ENCODE measurements at places on chromosomes 4 and X.

DNA sequence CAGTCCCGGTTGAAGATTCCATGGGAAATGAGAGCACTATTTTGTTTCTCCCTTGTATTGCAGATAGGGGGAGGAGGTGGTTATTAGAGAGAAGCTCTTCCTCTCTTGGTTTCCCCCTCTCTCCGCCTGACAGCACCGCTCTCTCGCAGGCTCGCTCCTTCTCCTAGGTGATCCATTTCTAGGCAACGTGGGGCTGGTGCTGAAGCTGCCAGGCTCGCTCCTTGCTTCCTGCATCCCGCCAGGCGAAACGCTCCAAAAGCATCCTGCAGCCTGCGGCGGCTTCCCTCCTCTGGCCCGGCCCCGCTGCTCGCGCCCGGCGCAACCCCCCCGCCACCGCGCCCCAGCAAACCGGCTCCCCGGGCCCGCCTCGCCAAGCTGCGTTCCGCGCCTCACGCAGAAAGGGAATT lies at the start of gene GRID2:
GRID2 (plus strand) TSS at position 346 of the 407 bp plus-strand sequence.
- DNase-seq = peak; percentile 16

GRCh38 chrX:9816084-9816700 lies 30.0 kb downstream of the SHROOM2 start:
- DNase-seq = no peak

DNA sequence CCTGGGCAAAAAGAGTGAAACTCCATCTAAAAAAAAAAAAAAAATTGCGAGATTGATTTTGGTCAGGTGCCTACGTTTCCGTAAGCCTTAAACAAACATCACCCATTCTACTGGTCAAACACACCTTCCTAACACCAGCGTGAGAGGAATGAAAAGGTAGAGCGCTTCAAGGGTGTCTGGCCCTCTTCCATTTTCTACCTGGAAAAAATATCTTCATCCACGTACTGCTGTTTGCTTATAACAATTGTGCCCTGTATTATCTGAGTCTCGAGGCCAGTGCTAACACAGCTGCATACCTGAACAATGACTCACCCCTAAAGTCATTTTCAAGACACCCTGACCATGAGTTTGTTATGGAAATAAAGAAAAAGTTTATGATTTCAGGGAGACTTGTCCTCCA lies 13.9 kb downstream of the TMSB4X start:
- no peak for DNase-seq

DNA sequence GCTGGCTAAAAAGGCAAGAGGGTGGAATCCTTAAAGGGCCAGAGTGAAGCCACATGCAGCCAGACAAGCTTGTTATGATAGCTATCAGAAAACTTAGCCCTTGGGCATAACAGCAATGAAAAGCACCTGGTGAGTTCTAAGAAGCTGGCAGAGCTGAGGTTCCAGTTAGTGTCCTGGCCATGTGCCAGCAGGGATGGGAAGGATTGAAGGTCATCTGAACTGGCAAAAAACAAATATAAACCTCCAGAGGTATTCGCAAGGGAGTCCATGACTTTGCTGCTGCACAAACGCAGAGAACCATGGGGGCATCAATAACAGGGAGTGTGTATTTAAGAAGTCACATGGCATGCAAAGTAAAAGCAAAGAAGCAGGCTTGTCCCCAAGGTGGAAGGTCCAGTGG lies 208.9 kb downstream of the FAM47A start:
- no peak for DNase-seq

- DNase-seq = no peak
Measured at GRCh38 chrX:720825-721224, 90.2 kb downstream of the SHOX start.

DNA sequence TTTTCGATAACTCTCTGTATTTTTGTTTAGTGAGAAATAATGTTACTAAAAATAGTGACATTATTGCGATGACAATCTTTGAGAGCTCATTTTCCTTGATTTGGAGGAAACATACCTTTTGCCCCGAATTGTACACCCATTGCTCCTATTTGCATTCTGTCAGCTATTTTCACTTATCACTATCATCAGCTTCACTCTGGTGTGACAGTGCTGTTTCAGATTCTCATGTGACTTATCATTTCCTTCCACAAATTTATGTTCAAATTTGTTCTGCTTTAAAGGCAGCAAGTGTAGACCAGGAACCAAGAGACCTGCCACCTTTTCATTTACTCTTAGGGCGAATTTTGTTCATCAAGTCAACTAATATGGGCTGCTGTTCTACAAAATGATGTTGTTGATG lies 179.4 kb downstream of the RBM46 start:
- DNase-seq = no peak

DNA sequence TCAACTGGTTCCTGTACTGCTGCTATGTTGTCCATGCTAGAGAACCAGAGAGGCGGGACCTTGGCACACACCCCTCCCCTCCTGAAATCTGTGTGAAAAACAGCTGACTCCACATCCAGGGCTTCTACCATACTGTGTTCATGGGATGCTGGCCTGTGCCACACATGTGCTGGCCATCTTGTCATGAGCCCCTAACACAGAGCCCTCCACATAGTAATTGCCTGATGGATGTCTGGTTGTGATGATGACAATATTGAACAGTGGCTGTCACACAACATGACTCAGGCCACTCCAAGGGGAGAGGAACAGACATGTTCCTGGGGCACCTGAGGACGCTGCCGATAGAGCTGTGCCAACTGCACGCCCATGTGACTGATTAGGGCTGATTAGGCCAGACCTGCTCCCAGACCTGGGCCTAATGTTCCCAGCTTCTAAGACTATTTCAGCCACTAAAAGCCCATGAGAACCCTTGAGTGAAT lies 13.1 kb downstream of the SLC25A5 start:
- DNase-seq = no peak

DNA sequence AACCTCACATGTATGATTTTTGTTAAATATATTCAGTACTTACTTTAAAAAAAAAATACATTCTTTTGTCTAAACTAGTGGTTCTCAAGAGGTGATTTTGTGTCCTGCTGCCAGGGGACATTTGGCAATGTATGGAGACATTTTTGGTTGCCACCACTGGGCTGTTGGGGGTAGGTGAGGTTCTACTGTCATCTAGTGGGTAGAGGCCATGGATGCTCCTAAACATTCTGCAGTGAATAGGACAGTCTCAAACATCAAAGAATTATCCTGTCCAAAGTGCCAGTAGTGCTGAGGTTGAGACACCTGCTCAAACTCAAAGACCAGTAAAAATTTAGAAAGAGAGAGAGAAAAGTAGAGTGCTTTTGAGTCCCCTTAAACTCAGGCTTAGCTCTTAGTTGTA lies 32.9 kb upstream of the PGM2 start:
- DNase-seq = no peak

DNA sequence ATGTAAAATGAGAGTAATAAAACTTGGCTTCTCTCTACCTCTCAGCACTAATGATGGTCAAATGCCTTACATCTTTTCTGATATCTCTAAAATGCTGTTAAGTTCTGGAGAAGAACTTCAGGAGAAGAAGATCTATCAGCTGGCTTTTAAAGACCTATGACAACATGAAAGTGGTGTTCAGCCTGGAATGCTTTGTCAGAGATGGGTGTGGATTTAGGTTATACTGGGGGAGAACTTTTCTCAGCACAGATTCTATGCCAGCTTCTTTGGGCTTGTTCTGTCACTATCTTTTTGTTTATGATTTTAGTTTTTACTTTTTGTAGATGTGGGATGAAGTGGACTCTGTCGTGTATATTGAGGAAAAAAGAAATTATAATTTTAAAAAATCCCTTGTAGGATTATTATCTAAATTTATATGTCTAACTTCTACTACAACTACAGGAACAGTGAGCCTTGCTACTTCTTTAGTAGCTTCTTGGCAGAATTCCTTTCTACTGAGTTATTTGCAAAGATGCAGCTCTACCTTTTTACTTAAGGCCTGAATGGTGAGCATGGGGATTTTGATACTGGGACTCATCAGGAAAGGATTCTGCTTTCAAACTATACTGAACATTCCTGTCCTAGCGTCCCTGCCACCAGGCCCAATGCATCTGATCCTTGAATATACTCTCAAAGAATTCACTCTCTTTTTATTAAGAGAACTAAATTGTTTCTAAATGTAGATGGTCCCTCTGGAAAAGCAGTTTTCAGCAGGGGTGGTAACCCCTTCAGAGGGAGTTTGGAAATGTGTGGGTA lies 19.6 kb downstream of the CYP2U1 start:
- no peak for DNase-seq

DNA sequence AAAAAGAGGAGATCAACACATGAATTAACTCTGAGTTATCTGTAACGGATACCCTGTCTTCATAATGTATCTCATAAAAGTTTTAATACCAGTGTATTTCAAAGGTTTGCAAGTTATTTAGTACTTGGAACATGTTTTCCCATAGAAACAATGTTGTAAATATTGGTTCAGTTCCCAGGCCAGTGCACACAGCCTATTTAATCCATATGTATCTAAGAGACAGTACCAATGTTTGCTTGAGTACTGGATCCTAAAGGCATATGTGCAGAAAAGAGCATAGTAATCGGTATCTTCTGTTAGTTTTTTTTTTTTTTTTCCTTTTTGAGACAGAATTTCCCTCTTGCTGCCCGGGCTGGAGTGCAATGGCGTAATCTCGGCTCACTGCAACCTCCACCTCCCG lies 46.1 kb downstream of the SLIT2 start:
- DNase-seq = no peak

DNA sequence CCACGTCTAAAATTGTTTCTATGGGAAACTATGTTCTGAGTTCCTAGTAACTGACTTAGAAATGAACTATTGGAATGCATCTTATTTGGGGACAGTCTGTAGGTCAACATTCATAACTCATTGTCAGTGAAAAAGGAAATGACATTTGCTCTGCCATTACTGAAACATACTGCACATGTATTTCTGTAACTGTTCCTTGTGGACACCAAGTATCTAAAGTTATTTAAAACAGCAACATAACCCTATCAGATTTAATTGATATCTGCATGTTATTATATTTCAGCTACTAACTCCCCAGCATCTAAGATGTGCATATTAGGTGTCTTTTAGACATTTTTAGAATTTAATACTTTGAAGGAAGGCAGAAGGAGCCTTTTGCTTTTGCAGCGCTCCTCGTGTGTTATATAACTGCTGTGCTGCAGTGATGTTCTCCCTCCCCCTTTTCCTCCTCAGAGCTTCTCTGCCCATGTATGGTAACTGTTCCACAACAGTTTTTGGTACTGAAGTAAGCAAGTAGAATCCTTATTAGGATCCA lies 37.2 kb upstream of the TMEM131L start:
- DNase-seq = no peak

- DNase-seq = no peak
Measured at GRCh38 chr4:152063621-152064240, 302.9 kb upstream of the GATB start.

GRCh38 chr4:70718811-70719604 lies 2.8 kb upstream of the RUFY3 start:
- no peak for DNase-seq

DNA sequence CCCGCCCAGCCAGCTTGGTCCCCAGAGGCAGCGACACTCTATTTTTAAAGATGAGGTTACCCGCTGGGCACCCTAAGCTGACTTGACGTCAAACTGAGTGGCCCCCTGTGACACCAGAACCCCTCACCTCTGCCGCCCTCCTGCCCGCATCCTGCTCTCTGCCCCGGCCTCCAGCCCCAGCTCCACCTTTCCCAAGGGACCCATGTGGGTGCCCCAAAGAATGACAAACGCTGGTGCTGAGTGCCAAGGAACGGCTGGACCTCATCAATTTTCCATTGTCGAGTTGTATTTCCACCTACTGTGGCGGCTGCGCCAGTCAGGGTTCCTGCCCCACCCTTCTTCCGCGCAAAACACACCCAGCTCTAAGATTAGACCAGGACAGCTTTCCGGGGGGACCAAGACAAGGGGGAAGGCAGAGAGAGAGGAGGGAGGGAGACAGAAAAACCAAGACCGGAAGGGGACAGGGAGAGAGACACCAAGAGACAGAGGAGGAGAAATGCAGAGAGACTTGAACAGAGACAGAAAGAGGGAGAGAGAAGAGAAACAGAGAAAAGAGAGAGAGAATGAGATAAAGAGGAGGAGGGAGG lies 2.0 kb downstream of the PRKX start:
- no peak for DNase-seq

DNA sequence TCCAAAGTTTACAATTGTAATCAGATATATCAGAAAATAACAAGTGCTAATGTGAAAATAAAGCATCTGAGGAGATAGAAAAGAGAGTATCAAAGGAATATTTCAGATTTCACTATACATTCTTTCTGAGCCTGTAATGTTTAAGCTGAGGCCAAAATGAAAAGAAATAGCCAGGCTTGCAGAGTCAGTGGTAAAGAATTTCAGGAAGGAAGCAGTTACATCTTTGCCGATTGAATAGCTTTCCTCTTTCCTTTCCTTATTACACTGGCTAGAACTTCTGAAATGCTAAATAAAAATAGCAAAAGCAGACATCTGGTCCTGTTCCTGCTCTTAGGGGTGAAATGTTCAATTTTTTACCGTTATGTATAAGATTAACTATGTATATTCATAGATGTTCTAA lies 1441.6 kb upstream of the PCDH7 start:
- no peak for DNase-seq

DNA sequence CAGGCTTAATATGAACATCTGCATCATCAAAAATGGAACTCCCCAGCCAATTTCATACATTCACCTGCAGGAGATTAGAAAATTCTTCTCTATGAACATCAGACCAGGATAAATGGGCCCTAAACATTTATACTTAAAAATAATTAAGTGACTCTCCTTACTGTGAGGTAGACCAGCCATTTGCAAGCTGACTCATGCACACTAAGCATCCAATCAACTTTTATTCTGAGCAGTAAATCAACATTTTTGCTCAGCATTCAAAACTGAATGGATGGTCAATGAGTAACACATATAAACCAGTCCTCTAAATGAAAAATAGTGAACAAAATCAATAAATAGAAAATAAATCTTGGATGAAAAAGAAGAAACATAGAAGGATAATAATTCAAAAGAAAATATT lies 19.9 kb upstream of the PCDH10 start:
- no peak for DNase-seq

- DNase-seq = no peak
Measured at GRCh38 chr4:79083406-79084010, 144.3 kb upstream of the PAQR3 start.
